ENCODE measurements at places on chromosomes 11 and 22. TPM values are rescaled to one million over a fixed set of nuclear protein-coding genes. Genes with fewer than 3 reads are reported as not detected.

DNA sequence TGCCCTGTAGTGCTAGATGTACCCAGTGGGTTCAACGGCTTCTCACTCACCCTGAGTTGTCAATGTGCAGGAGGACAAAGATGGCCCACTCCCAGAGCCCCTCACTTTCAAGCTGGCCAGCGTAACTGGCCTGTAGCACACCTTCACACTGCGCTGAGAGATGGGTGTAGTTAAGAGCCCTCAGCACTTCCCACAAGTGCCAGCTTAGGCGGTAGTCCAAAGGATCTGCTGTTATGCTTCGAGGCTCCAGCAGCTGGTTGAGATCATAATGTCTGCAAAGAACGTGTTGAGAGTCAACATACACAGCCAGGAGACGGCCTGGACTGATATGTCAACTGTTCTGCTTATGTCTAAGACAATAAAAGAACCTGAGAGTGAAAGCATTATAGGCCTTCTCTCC, 14.7 kb upstream of the CHRNA10 start:
- DNase-seq = no peak

DNA sequence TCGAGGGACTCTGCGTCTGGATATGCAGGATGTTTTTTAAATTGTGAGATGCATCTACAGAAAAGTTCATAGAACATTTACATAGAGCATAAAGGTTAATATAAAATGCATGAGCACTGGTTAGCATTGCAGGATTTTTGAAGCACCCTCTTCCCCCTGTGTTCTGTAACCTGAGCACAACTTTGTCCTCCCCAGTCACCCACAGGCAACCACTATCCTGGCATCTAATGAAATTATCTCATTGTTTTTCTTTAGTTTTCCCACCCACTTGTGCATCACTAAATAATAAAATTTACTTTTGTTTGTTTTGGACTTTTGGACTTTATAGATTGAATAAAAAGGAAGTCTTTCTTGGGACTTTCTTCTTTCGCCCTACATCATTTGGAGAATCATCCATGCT, 10.0 kb upstream of the NNMT start:
- DNase-seq = no peak

DNA sequence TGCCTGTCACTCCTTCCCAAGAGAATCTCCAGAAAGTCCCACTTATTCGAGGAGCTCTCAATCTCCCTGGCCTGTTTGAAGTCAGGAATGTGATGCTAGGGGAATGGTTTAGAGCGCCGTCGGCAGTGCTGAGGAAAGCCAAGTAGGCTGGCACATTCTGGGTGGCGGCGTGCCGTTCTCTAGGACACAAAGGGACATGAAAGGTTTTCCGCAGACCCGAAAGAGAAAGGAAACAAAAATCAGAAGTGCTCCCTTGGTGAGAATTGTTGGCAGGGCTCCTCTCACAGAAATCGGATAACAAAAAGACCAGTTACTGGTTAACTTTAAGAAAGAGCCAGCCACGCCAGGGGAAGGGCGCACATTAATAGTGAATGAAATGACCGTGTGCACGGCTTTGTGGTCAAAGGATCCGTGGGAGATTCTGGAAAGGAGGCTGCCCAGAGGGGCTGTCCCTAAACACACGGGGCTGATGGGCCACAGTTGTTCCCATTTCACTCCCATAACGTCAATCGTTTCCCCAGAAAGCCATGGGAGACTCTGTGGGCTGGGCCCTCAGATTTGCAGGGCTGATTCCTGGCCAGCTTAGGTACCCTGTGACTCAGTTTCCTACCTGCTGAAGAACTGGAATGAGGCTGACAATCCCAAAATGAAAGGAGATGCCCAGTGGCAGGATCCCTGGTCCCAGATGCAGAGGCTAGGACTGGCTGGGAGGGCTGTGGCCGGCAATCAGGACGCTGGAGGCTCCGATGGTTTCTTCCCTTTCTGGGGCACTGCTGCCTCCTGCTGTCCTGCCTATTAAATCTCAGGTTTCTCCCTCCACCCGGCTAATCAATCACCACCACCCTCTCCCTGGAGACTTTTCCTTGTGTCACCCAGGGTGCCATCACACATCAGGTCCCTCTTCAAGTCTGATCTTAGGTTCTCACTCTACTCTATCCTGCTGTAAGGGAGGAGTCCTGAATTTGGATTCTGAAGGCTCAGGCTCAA, 82.3 kb downstream of the RCN1 start:
- DNase-seq = peak; percentile 8

- DNase-seq = no peak
These were observed 93.2 kb downstream of the WNT7B start for GRCh38 chr22:45883811-45884170.

GRCh38 chr22:40352763-40353162, 6.5 kb downstream of the ADSL start:
- DNase-seq = no peak

- no peak for DNase-seq
These were observed 12.9 kb upstream of the XKR3 start for GRCh38 chr22:16838073-16838472.

DNA sequence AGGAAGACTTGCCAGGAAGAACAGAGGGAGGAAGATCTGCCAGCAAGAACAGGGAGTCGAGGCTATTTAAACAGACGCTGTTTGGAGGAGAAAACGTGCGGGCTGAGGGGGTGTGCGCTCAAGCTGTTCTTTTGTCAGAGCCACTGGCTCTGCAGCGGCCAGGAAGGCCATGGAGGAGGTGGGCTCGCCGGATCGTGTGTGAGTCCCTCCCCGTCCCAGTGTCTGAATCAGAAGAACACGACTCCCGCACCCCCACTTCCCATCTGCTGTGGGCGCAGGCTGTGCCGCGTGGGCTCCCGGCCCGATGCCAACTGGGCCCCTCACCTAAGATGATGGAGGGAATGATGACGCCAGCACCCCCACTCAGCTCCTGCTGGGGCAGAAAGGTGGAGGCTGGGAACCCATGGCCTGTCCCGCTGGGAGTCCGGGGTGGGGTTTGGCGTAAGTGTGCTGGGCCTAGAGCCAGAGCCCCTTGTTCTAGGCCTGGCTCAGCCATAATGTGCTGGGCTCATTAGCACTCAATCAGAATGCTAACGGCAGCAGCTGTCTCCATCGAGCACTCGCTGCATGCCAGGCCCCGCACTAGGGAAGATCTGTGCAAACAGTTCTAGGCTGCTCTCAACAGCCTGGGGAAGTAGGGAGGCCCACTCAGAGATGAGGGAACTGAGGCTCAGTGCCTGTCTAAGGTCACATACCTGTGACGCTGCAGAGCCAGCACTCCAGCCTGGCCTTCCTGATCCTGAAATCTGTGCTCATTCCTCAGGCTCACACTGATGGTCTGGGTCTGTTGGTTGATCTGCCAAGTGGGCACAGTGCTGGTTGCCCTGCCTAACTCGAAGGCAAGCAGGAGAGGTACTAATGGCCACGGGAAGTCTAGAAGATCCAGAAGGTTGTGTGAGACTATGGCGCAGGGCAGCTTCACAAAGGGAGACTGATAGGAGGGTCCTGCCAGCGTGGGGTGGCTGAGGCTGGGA, 11.5 kb downstream of the NPTXR start:
- no peak for DNase-seq

DNA sequence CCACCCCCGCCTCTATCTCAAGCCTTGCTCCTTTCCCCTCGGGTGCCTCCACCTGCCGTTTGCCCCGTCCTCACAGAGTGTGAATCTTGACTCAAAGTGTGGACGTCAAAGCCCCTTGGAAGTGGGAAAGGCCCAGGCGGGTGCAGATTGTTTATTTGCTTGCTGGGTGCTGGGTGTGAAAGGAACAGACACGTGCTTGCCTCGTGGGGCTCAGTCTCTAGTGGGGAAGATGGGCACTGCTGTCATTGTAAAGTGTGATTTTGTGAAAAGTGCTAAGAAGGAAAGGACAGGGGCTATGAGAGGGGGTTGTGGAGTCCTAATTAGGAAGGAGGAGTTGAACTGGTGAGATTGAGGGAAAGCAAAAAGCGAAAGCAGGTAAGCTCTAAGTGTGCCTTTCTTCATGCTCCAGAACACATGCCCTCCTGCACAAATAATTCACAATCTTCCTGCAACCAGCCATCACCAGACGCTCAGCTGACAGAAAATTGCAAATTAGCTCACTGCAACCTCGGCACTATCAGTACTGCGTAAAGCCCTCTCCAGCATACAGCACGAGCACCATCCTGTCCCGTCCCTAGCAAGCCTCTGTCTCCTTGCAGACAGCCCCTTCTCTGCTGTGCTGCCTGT, 9.7 kb upstream of the GCAT start:
- DNase-seq = no peak

- DNase-seq = peak; percentile 100
These were observed 838 bp downstream of the FKBP2 start for GRCh38 chr11:64241491-64242374.

- no peak for DNase-seq
These were observed 2.9 kb downstream of the MUC2 start for GRCh38 chr11:1077417-1078119.

DNA sequence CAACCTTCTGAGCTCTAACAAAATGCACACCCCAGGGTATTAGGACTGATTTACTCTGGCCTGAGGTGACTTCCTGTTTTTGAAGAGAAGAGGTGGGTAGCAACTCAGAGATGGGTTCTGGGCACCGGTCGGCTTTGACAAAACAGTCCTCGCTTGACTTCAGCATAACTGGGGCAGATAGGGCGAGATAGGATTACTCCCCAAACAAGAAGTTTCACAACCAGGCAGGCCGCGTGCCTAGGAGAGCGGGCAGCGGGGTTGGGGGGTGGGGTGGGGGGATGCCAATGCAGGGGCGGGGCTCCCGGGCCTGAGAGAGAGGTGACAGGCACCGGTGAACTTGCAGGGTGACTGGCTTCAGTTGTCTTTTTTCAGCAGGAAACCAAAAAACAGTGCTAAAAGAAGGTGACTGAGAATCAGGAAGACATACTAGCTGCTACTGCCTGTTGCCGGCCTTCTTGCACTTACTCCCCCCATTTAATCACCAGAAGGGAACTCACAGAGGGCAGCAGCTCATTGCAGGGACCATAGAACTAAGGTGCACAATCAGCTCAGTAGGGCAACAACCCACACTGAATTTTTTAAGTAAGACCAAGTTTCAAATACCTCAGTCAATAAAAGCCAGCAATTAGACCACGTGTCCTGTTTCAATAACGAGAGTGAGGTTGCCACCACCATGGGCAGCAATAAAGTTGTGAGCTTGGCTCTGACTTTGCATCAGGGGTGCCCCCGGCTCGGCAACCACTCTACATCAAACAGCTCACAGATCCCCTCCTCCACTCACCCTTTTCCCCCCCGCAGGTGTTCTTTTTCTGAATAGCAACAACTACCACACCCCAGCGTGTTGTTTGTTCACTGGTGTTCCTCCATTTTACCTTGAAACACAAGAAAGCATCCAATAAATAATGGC, 37.2 kb upstream of the ETS1 start:
- DNase-seq = peak; percentile 62

DNA sequence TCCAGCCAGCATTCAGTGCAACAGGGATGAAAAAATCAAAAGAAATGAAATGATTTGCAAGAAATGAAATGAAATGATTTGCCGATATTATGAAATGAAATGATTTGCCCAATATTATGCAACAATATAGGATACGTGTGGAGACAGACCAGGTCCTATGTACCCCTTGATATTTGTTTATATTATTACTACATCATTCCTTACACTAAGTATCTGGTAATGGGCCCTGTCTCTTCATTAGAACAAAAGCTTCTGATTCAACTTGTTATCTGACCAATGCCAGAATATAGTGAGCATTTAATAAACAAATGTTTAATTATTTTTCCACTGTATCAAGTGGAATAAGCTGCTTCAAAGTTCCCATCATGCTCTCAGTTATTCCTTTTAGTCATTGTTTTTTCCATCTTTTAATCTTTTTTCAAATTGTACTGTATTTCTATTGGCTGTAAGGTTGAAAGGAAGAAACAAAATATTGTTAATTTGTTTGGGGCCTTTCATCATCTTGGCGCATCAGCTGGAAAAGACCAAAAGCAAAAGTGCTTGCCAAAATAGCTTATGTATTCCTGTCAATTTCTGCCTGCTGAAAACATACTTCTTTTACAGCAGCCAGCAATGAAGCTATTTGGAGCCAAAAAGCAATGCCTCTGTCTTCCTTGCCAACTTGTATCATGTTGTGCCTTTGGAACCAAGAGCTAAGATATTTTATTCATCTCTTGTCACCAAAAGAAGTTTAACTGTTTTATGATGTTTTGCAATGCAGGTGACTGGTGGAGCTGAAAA, 2314.9 kb downstream of the LRRC4C start:
- DNase-seq = no peak

DNA sequence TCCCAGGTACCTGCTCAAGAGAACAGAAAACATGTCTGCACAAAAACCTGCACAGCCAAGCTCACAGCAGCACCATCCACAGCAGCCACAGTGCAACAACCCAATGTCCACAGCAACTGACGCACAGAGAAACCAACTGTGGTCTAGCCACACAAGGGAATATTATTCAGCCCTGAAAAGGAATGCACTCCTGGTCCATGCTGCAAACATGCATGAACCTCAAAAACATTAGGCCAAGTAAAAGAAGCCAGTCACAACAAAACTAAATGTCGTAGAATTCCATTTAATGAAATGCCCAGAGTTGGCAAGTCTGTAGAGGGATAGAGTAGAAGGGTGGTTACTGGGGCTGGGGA, 60.6 kb downstream of the MYEOV start:
- no peak for DNase-seq

- DNase-seq = no peak
These were observed 11.9 kb downstream of the DKK3 start for GRCh38 chr11:11996321-11997048.

DNA sequence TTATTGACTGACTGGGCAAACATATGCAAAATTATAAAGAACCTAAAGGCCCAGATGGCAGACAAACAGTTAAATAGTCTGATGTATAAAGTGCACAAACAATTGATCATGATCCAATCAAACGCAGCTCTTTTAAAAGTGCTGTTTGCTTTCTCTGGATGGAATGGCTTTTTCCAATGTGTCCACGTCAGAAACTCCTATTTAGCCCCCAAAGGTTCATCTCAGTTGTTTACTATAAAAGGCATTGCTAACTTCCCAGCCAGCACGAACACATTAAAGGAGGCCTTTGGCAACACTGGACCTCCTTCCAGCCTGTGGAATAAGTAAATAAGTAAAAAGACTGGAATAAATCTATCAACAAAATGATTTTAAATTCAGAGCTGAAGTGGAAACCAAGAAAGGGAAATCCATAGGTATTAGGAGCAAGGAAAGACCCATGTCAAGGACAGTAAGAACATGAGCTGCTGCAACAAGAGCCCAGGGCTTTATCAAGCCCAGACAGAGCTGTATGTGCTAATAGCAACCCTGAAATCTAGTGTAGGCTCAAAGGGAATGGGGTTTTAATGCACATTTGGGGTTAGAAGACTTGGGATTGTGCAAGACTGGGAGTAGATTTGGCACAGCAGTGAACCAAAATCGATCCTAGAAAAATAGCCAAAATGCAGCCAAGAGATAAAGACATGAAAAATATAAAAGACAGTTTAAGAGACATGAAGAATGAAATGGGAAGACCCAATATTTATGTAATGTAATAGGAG, 105.4 kb downstream of the EFCAB6 start:
- DNase-seq = no peak

- DNase-seq = no peak
These were observed 23.9 kb upstream of the ACR start for GRCh38 chr22:50714150-50714549.

FREY1 gene
- total RNA-seq = 0.60 TPM

ADAMTS8 gene
- total RNA-seq = not detected

CCDC34 gene
- total RNA-seq = 35.1 TPM

MYBPC3 gene
- total RNA-seq = not detected

OR51I2 gene
- not detected for total RNA-seq

MMP3 gene
- not detected for total RNA-seq

ACRV1 gene
- total RNA-seq = not detected

DEFB131B gene
- not detected for total RNA-seq

RAB30 gene
- 23.4 TPM for total RNA-seq

Measured in activated naive CD8-positive, alpha-beta T cell treated with anti-CD3 and anti-CD28 coated beads for 36 hours (primary cell).